Stimulated activated CD8-positive, alpha-beta memory T cell treated with anti-CD3 and anti-CD28 coated beads, Interleukin-7, amount 100 ng/mL, for 1 hour (primary cell): ENCODE measurements at places on chromosomes 1 and 21.

GRCh38 chr1:221696718-221697461 is 45.0 kb downstream of the DUSP10 start:
- no peak for DNase-seq

DNA sequence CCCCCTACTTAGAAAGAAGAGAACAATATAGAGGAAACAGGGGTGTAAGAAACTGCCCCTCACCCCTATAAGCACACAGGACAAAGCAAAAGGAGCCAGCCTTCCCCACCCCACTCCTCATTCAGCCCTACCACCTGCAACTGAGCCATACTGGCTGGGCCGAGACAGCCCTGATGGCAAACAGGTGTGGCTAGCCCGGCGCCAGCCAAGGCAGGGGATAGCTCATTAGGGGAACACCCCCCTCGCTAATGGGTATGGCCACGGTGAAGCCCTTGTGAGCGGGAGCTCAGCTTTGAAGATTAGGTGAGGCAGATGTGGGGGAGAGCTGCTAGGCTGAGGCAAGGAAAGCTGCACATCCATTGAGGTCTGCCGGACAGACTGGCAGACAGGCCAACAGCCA is 65.5 kb downstream of the ERI3 start:
- no peak for DNase-seq

GRCh38 chr1:201020040-201020591 is 3.4 kb downstream of the KIF21B start:
- DNase-seq, result no peak

- no peak for DNase-seq
These were observed 9.1 kb downstream of the LAMC2 start for GRCh38 chr1:183195142-183195574.
